ENCODE measurements at places on chromosomes 16 and 17. TPM values are rescaled to one million over a fixed set of nuclear protein-coding genes. Genes with fewer than 3 reads are reported as not detected.
A peak's percentile ranks its signal among the peaks of the same experiment; 100 is the strongest.

TPSG1 gene
- total RNA-seq = not detected

KREMEN2 gene
- not detected for total RNA-seq

KRTAP3-2 gene
- not detected for total RNA-seq

KRT25 gene
- not detected for total RNA-seq

SDR42E2 gene
- total RNA-seq = 0.07 TPM

ZNF624 gene
- total RNA-seq = 3.7 TPM

DNA sequence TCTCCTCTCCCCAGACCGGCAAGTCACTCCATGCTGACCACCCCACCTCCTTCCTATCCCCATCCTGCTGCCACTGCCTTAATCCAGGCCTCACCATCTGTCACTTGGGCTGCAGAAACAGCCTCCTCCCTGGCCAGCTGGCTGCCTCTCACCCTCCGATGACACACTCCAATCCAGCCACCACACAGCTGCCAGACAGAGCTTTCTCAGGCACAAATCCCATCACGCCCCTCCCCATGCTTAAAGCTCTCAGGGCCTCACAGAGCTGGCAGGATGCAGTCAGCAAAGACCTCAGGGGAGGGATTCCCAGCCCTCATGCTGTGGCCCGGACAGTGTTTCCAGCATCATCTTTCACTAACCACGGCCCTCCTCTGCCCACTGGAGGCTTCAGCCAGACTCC is 13.7 kb downstream of the CAMKK1 start:
- H3K27ac ChIP-seq = no peak overlapping the region
- H3K4me1 ChIP-seq = no peaks in the 10 kb centered on the region
- H3K27me3 ChIP-seq = no peaks in the 10 kb centered on the region
- no peak for DNase-seq
- peaks cover 7% of the 10 kb centered on the region for H3K36me3 ChIP-seq

DNA sequence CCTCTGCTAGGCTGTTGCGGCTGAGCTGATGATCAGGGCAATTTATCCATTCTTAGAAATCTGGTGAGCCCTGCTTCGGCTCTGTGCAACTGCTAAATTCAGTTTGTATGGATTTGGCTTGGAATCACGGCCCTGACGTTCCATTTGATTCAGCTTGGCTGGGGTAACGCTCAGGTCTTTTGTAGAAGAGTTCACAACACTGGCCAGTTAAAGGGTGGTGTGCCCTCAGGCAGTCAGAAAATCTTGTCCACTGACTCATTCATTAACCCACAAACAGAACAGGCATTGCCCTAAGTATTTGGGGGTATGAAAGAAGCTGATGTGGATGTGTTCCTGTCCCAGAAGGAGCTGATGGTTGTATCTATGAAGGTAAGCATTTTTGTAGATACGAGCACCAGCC is 53.9 kb downstream of the GNAO1 start:
- H3K4me1 ChIP-seq = no peaks in the 10 kb centered on the region
- no peak overlapping the region for H3K4me3 ChIP-seq
- H3K36me3 ChIP-seq = no peaks in the 10 kb centered on the region
- no peak overlapping the region for H3K27ac ChIP-seq
- DNase-seq = no peak

DNA sequence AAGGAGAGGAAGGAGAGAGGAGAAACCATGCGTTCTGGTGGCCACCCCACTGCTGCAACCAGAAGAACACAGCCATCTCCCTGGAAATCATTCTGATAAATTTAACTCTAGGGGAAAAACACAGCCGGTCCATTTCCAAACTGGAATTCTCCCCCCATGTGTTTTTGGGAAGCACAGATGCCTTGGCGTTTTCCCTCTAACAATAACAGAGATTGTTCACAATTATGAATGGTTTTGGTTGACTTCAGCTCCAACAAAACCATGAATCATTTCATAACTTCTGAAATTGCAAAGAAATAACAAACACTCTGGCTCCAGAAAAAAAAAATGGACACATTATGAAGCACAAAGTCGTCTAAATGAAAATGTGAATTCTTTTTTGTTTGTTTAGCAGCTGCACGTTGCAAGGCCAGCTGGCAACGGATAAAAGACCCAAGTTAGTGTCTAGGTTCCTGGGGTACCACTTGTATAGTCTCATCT is 46.2 kb downstream of the GNAO1 start:
- H3K36me3 ChIP-seq = no peaks in the 10 kb centered on the region
- H3K27ac ChIP-seq = no peak overlapping the region
- H3K4me1 ChIP-seq = no peaks in the 10 kb centered on the region
- no peak overlapping the region for H3K4me3 ChIP-seq
- no peak for DNase-seq

DNA sequence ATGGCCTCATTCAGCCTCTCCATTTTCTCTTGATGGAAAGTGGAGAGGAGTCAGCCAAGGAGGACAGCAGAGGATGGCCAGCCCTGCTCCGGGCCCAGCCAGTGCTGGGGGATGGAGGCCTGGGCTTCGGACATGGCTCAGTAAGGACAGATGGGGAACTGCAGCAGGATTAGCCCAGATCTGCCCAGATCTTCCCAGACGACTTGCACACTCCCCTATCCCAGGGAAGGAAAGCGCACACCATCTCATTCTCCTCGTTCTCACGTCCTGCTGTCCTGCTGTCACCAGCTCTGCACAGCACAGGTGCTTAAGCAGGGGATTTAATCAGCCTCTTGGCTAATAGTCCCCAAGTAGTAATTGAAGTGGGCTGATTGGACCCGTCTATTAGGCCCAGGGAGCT is 100.2 kb upstream of the SDK2 start:
- peaks cover 11% of the 10 kb centered on the region for H3K4me1 ChIP-seq
- H3K27ac ChIP-seq = no peak overlapping the region
- H3K27me3 ChIP-seq = no peaks in the 10 kb centered on the region
- no peaks in the 10 kb centered on the region for H3K36me3 ChIP-seq

GRCh38 chr17:10306585-10306984 is 66.2 kb downstream of the MYH13 start:
- no peak overlapping the region for H3K4me3 ChIP-seq
- H3K27me3 ChIP-seq = peaks cover 7% of the 10 kb centered on the region
- no peaks in the 10 kb centered on the region for H3K36me3 ChIP-seq

DNA sequence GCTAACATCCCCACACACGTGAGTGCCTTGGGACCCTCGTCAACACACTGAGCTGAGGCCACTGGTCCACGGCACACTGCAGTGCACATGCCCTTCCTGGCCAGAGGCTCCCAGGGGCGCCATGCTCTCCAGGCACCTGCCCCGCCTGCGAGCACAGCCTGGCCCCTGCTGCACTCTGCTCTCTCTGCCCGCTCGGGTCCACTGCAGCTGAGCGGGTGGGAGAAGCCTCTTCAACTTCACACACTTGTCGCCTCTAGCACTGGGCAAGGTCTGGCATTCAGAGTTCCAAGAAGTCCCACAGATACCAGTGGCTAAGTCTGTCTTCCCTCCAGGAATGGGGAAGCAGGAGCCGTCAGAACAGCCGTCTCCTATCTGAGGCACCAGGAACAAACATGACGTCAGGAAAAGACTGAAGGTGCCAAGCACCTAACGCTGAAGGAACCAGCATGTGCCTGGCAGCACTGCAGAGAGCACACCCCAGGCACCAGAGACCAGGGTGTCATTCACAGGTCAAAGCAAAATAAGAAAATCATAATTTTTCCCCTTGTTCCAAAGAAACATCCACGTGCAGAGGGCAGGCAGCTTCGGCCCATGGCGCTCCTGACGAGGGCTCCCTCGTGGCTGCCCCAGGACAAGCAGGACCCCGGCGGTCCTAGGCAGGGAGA is 82.9 kb downstream of the ZNF778 start:
- no peak for DNase-seq
- H3K4me1 ChIP-seq = peaks cover 36% of the 10 kb centered on the region
- H3K27me3 ChIP-seq = no peaks in the 10 kb centered on the region
- peaks cover 30% of the 10 kb centered on the region for H3K36me3 ChIP-seq

GRCh38 chr17:47875011-47875985 is 20.7 kb upstream of the SP2 start:
- H3K27ac ChIP-seq = no peak overlapping the region
- DNase-seq = no peak
- peaks cover 4% of the 10 kb centered on the region for H3K4me1 ChIP-seq
- H3K27me3 ChIP-seq = peaks cover 33% of the 10 kb centered on the region
- no peaks in the 10 kb centered on the region for H3K36me3 ChIP-seq

DNA sequence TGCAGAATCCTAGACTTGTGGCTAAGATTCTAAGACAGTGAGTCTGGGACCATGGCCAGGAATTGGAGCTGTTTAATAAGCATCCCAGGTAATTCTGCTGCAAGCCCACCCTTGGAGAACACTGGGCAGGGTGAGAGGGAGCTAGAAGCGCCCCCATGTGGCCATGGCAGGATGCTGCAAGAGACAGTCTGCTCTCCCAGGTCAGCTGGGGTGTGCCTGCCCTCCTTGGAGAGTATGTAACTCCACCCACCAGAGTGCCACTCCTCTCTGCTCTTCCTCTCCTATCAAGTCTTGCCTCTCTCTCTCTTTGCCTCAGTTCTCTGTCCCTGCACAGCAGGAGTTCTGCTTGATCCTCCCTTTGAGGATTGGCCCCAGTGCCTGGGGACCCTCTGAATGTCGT is 14.9 kb downstream of the RCVRN start:
- H3K4me3 ChIP-seq = no peak overlapping the region
- H3K27ac ChIP-seq = no peak overlapping the region
- H3K27me3 ChIP-seq = peaks cover 6% of the 10 kb centered on the region
- H3K4me1 ChIP-seq = no peaks in the 10 kb centered on the region
- DNase-seq = peak; percentile 56
